Effector memory CD8-positive, alpha-beta T cell (primary cell): ENCODE measurements at places on chromosomes 6 and 20.

DNA sequence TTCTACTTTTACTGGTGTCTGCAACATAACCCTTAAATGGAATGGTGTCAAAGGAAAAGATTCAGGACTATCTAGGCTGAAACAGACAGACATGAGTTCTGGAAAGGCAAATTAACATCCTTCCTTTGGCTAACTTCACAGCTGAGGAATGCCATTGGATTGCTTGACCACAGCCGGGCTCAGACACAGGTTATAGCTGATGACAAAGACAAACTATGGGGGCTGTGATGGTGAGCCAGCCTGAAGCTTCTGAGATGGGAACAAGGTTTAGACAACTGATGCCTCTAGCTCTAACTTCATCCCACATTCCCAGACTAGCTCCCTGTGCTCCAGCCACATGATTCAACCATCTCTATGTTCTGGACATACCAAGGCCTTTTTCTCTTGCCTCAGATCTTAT, 15.3 kb downstream of the POLR1C start:
- DNase-seq, result no peak

DNA sequence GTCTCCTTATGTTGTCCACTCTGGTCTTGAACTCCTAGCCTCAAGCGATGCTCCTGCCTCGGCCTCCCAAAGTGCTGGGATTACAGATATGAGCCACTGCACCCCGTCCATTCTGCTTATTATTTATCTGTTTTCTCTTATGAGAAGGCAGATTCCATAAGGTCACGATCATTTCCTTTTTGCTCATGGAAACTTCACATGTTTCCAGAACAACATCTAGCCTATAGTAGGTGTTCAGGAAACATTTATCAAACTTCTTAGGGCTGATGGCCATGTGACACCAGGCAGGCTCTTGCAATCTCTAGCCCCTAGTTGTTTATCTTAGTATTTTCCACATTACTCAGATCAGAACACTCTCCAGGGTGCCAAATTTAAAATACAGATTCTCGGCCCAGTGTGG, 61.2 kb downstream of the ZFP64 start:
- no peak for DNase-seq

- no peak for DNase-seq
Measured at GRCh38 chr20:41379551-41379950, 12.9 kb upstream of the EMILIN3 start.

- no peak for DNase-seq
Measured at GRCh38 chr6:34249469-34250261, 859 bp upstream of the SMIM29 start.

DNA sequence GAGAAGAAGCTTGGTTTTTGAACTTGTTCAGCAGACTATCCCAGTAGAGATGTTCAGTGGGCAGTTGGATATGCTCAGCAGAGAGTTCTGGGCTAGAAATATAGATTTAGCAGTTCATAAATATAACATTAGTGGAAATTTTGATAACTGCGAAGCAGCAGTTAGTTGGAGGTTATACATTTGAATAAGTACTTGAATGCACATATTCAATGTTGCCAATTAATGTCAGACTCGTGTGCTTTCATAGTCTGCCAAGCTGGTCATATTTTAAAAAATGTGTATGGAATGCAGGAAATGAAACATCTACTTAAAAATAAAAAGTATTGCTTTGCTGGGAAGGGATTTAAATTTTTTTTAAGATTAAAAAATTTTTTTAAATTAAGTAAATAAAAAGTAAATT, 92.5 kb upstream of the E2F3 start:
- DNase-seq, result no peak

GRCh38 chr6:102154176-102154575, 760.7 kb downstream of the GRIK2 start:
- DNase-seq, result no peak

GRCh38 chr6:54621285-54621684, 225.3 kb upstream of the FAM83B start:
- DNase-seq, result no peak

GRCh38 chr6:5507131-5507681, 245.9 kb downstream of the FARS2 start:
- DNase-seq, result peak; percentile 15

DNA sequence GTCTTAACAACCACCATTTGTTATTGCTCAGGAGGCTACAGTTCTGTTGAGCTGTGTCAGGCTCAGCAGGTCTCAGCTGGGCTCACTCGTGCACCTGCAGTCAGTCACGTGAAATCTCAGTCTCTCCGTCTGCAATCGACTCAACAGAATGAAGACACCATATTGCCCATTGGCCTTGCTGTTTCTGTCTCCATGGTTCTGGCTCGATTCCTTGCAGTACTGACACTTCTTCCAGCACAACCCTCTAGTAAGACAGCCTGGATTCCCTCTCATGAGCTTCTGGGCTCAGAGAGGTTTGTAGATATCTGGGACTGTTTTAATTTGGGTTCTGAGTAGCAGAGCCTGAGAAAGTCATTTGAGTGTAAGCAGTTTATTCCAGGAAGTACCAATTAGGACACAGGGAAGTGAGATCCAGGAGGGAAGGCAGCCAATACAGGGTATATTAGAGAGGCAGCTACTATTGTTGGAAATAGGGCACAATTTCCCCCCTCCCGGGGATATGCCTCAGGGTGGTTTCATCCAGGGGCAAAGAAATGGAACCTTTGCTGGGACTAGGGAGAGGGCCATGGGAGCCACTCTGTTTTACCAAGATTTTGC, 87.4 kb upstream of the RALGAPA2 start:
- DNase-seq, result no peak

- DNase-seq, result no peak
Measured at GRCh38 chr6:90459225-90459758, 127.6 kb downstream of the MAP3K7 start.

- no peak for DNase-seq
Measured at GRCh38 chr6:155436981-155437749, 18.5 kb downstream of the NOX3 start.

DNA sequence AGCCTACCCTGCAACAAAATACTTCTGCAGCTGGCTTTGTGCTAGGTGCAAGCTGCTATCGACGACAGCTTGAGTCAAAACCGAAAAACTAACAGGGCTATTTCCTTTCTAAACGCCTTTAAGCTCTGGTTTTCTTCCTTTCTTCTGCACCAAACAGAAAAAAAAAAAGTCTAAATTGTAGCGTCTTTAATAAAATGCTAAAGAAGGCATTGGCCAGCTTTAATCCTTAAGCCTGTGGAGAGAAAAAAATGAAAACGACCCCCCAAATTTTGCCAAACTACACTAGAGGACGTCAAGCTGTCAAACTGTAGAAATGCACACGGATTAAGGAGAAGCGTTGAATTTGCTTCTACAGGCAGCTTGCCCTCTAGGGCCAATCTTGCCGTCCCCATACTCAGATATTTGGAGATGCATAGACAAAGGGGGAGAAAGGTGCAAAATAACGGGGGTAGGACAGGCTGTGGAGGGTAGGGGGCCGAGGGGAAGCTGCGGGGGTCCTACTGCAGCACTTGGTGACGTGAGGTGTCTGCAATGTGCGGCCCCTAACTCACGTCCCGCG, 1.4 kb upstream of the NRN1 start:
- DNase-seq, result no peak

GRCh38 chr20:24943196-24943595, 5.9 kb upstream of the CST7 start:
- no peak for DNase-seq
